ENCODE measurements at places on chromosomes 1 and 21.

GRCh38 chr1:167371030-167371429 is 147.3 kb downstream of the CD247 start:
- DNase-seq, result no peak

- DNase-seq, result no peak
These were observed 561.5 kb downstream of the USP25 start for GRCh38 chr21:16291296-16291695.

DNA sequence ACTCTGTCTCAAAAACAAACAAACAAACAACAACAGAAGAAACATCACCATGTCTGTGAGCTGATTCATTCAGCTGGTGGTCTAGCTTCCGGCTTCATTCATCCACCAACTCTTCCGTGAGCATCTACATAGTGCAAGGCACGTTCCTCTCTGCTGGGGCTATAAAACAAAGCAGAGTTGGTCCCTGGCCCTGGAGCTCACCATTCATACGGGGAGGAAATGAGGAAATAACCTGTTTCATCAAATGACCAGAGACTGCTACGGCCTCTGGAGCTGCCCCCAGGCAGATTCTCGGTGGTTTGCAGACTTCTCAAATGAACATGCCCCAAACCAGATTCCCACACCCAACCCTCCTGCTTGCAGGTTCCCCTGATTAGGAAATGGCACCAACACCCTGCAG is 41.0 kb upstream of the ID3 start:
- no peak for DNase-seq

- DNase-seq, result no peak
These were observed 85.0 kb upstream of the KCTD3 start for GRCh38 chr1:215482079-215482478.

DNA sequence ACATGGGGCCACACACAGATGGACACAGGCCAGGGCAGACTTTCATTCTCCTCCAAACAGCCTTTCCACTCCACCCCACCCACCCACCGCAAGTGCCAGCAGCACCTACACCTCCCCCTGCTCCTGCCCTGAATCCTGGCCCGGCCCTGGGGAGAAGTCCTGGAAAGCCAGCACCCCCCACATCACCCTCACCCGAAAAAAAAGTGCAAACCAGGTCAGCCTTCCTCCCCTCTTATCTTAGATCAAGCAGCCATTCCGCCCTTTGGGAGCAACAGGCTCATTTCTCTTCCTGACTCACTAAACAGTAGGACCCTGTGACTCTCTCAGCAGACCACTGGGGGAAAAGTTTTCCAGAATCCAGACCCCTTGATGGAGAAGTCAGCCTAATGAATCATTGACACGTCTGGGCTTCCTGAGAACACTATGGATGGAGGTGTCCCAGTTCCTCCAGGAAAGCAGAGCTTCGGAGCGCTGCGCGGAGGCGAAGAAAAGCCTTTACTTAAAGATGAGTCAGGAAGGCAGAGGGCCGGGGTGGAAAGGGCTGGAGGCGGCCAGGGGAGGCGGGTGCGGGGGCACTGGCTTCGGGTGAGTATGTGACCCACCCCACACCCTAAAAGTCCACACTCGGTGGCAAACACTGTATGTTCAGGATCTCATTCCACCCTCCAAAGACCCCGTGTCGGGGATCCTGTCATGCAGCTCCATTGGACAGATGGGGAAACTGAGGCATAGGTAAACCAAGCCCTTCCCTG is 588.7 kb downstream of the MATN1 start:
- no peak for DNase-seq

DNA sequence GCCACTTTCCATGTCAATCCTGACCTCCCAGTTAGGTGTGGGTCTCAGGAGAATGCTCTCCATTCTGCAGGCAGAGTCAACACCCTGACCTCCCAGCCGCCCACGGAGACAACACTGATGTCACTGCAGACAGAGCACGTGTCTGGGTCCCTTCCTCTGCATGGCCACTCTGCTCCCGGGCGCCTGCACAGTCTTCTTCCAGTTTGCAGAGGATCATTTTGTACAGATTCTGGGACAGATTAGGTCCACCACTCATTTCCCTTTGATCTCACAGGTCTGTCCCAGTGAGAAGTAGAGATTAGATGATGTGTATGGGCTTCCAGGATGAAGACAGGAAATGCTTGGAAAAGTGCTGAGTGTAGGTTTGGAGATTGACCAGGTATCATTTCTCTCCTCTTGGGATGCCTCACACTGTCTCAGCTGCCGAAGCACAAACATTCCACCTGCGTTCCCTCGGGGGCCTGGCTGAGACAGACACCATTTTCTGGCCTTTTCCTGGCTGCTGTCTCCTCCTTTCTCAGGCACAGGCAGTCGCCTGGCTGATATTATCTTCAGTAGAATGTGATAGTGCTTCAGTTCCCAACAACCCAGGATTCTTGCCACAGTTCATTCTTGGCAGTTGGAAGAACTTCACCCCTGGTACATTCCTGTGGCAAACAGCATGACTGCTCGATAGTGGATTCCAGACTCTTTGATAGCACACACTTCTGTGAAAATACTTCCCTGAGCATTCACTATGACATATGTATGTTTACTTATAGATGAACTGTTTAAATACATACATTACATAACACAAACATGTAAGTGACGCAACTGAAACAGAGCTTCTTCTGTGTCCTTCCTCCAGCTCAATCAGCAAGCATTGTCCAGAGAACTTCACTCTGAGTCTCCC is 7.9 kb downstream of the MYBPHL start:
- no peak for DNase-seq

DNA sequence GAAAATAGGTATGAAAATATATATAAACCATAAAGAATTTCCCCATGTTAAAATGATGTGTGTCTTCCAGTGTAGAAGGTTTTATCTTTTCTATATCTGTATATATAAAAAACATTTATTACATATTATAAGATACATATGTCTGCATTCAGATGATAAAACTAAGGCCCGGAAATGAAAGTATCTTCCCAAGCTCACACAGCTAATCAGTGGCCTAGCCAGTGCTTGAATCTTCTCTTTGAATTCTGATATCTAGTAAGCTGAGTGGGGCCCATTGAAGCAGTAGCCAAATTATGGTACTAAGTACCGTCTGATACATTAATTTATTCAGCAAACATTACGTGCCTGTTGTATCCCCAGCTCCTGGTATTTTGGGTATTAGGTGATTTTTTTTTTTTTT is 28.6 kb downstream of the UCK2 start:
- DNase-seq, result no peak

GRCh38 chr1:201882665-201883132 is 6.0 kb upstream of the SHISA4 start:
- no peak for DNase-seq

- DNase-seq, result no peak
These were observed 54.8 kb upstream of the USP1 start for GRCh38 chr1:62381831-62382657.

GRCh38 chr1:223147409-223147808 is 4.4 kb upstream of the TLR5 start:
- no peak for DNase-seq

DNA sequence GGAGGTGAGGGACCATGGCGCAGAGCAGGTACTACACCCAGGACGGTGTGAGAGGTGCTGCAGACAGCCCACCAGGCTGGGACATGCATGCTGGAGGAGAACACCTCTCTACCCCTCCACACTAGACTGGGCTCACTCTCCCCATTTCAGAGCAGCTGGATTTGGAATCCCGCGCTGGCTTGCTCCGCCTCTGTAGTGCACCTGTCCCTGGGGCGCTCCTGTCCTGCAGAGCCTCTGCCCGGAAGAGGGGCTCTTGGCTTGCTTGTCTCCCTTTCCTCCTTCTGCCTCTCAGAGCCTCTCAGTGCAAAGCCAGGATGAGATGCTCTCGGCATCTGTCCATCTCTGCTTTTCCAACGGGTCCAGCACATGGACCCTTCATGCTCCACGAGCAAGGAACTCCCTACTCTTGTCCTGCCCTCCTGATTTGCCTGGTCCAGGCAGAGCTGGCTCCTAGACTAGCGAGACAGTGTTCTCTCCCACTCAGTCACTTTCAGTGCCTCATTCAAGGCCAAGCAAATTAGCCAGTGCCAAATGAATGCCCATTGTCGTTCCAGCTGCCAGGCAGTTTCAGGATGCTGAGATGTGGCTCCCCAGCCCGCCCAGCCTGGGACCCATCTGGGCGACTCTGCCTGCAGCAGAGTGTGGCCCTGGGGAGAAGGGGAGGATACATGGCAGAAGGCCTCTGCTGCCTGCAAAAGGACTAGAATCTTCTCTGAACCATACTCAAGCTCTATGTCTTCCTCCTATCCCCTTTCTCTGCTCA is 33.7 kb downstream of the CDCA8 start:
- no peak for DNase-seq

DNA sequence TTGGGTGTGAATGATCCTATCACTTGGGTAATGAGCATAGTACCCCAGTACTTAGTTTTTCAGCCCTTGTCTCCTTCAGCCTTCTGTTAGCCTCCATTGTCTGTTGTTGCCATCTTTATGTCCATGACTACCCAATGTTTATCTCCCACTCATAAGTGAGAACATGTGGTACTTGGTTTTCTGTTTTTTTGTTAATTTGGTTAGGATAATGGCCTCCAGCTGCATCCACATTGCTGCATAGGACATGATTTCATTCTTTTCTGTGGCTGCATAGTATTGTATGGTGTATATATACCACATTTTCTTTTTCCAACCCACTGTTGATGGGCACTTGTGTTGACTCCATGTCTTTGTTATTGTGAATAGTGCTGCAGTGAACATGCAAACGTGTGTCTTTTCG is 39.6 kb upstream of the GPR52 start:
- no peak for DNase-seq

GRCh38 chr1:214331180-214331579 is 50.2 kb downstream of the SMYD2 start:
- DNase-seq, result no peak

- no peak for DNase-seq
These were observed 47.8 kb downstream of the C1orf198 start for GRCh38 chr1:230820568-230820967.

DNA sequence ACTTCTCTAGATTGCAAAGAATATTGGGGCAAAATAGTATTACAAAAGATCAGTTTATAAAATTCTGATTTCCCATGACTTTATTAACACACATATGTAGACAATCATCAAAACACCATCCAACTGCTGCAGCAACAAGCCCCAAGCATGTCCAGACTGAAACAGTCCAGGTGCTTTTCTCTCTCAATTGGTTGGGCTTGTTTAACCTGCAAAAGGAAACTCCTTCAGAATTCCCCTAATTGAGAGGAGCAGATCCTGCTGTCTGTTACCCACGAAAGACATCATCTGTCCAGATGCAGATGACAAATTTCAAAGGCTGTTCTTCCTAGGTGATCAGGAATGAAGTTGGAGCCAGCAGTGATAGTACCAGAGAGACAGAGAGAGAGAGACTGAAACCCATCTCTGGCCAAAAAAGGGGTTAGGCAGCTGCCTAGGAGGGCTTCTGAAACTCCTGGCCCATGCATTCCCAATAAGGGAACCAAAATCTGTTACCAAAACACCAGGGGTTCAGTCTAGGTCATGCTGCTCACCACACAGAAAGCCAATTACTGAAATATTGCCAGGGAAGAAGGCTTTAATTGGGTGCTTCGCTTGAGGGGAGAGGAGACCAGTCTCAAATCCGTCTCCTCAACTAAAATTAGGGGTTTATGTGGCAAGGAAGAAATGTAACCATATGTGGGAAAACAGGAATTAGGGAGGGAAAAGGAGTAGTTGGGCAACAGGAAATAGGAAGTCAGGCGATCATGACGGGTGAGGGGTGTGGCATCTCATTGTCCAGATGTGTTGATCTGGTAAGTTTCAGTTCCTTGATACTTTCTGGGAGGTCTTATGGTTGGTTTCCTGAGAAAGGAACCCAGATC is 34.7 kb upstream of the RGL1 start:
- no peak for DNase-seq

DNA sequence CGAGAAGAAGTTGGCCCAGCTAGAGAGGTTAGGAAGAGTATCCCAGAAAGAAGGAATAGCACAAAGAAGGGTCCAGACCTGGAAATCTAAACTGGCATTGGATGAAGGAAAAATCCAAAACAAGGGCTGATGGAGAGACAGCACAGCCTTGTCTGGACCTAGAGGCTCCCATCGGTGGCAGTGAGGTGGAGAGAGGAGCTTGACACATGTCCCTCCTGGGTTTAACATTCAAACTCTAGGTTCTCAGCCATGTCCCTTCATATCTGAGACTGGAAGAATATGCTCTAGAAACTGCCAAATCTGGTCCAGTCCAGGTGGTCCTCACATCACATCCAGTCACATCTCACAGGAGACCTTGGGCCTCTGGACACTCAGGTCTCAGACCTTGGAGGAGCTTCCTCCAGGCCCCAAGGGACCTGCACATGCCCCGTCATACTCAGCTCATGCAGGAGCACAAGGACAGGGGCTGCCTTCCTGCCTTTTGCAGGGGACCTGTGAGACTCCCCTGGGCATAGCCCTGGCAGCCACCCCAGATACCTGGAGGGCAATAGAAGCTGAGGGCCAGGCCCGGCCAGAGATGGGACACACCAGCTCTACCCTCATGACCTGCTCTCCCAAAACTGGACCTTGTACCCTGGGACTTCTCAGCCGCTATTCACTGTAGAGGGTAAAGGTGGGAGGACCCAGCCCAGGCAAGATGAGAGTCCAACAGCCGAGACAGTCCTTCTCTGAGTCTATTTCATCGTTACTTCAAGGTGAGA is 7.5 kb downstream of the TMEM125 start:
- DNase-seq, result no peak

GRCh38 chr1:234628089-234628488 is 18.1 kb upstream of the IRF2BP2 start:
- DNase-seq, result no peak

- DNase-seq, result no peak
These were observed 1.8 kb downstream of the CDC42BPA start for GRCh38 chr1:227316456-227316855.

GRCh38 chr1:109821221-109821669 is 57.5 kb upstream of the EPS8L3 start:
- no peak for DNase-seq

DNA sequence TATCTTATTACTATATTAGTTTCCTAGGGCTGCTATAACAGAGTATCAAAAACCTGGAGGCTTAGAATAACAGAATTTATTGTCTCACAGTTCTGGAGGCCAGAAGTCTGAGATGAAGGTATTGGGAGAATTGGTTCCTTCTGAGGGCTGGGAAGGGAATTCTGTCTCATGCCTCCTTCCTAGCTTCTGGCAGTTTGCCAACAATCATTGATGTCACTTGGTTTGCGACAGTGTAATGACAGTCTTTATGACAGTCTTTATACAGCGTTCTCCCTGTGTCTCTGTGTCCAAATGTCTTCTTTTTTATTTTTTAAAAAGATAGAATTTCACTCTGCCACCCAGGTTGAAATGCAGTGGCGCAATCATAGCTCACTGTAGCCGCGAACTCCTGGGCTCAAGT is 15.8 kb upstream of the CENPF start:
- DNase-seq, result no peak

GRCh38 chr1:175514387-175514953 is 228.9 kb downstream of the TNR start:
- DNase-seq, result peak; percentile 59

DNA sequence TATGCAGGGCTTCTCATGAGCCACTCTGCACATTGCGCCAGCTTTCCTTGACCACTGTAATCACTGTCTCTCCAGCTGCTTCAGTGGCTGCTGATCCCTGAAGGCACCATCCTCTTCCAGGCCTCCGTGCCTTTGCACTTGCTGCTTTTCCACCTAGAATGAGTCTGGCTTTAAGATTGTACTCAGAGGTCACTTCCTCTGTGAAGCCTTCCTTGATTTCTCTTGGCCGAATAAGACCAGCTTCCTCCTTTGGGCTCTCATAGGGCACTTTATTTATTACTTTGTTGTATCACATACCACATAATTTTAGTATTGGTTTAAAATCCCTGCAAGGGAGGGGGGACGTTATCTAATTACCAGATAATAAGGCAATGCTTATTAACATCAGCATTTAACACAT is 10.6 kb downstream of the CACNA1E start:
- no peak for DNase-seq
